ENCODE measurements at places on chromosomes 6 and 20.

- DNase-seq = peak; percentile 22
Observed at GRCh38 chr6:109978174-109979032, at the start of gene GPR6. TSS of gene GPR6 (plus strand) at chr6:109978311. CDS start at chr6:109979113, 802 bp downstream.

DNA sequence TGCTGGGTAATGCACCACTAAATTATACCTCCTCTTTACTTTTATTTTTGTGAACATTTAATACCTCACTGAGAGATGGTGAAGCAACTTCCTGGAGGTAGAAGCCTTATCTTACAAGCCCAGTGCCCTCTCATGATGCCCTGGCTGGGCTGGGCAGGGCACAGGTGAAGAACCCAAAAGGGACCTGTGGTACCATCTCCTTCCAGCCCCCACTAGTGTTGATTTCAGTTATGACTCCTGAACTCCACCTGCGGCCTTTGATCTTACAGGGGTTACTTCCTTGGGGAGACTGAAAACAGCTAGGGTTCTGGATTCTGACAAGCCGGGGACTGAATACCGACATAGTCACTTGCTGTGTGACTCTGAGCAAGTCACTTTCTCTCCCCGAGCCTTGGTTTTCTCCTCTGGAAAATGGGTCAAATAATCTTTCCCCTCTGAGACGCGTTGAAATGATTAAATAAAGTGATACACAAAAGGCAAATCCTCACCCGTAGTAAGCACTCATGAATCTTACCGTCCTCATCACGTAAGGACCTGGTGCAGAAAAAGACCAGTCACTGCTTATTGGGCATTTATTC, 1.2 kb downstream of the SLC13A3 start:
- DNase-seq = no peak

- DNase-seq = no peak
Observed at GRCh38 chr6:43287717-43288679, 10.1 kb upstream of the SLC22A7 start.

- no peak for DNase-seq
Observed at GRCh38 chr6:166173281-166173951, 5.8 kb upstream of the TBXT start.

GRCh38 chr6:90177544-90178383, 118.9 kb downstream of the BACH2 start:
- no peak for DNase-seq

GRCh38 chr6:80094017-80094416, 12.5 kb upstream of the BCKDHB start:
- no peak for DNase-seq

DNA sequence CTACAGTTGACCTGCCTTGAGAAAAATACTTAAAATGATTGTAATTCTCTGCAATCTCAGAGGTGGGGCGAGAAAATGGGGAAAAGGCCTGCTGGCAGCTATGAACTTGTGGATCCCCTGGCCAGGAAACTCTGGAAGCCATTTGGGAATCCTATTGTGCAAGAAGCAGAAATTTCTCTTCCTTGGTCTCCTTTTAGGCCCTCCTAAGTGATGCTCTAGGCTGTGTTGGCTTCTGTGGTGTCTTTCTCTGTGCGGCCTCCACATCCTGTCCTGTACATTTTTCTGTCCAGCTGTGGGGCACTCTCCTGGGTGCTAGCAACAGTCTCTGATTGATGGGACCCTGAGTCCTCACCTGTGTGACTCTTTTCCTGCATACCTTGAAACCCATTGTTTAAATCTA, 290.9 kb downstream of the FARS2 start:
- no peak for DNase-seq

- no peak for DNase-seq
Observed at GRCh38 chr20:40812415-40812925, 123.4 kb upstream of the MAFB start.

GRCh38 chr6:162728706-162729105, 932 bp downstream of the PACRG start:
- no peak for DNase-seq

GRCh38 chr6:131040866-131041265, 22.2 kb downstream of the EPB41L2 start:
- DNase-seq = no peak

DNA sequence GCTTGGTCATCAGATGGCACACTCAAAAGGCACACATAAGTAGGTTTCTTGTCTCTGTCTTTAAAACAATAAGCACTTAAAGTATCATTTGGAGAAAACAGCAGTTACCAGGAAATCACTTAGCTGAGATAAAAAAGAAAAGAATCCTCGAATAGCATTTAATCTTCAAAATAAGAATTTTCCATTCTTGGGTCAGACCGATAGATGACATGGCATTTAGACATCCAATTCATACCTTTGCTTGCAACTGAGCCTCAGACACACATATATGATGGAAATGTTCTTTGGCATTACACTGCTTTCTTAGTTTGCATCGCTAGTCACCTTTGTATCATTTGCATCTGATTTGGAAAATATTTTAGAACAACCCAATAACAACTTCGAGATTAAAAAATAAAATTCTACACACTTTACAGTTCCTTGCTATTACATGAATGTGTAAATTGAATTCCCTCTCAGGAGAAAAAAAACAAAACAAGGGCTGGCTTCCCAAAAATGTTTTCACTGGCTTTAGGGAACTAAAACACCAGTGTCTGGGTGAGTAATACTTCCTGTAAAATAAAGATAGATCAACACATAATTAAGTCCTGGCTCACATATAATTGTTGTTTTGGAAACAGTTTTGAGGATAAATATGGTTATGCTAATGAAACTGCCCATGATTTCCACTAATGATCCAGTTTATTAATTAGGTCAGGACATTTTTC, 1.3 kb upstream of the RNF217 start:
- no peak for DNase-seq

- no peak for DNase-seq
Observed at GRCh38 chr6:43703512-43704429, 16.2 kb upstream of the MRPS18A start.

- DNase-seq = no peak
Observed at GRCh38 chr20:47610247-47610944, 108.7 kb downstream of the NCOA3 start.

- DNase-seq = no peak
Observed at GRCh38 chr20:19688031-19688806, 69.8 kb upstream of the RIN2 start.

- no peak for DNase-seq
Observed at GRCh38 chr20:46367967-46368901, 38.2 kb downstream of the ELMO2 start.

DNA sequence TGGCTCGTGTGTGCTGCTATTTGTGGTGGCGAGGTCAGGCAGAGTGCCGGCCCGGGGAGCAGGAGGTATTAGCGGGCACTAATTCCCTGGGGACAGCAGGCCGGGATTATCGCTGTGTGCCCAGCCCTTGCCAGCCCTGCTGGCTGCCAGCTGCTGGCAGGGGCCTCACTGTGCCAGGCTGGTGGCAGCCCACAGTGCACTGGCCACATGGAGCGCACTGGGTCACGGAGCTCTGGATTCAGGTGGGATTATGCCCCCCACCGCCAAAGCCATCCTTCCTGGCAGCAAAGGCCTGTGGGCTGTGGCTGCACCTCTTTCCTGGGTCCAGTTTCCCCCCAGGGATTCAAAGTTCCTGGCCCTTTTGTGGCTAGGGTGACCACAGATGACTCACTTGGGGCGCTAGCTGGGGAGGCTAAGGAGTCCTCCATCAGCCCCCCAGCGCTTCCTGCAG, 59.7 kb downstream of the YTHDF1 start:
- no peak for DNase-seq

DNA sequence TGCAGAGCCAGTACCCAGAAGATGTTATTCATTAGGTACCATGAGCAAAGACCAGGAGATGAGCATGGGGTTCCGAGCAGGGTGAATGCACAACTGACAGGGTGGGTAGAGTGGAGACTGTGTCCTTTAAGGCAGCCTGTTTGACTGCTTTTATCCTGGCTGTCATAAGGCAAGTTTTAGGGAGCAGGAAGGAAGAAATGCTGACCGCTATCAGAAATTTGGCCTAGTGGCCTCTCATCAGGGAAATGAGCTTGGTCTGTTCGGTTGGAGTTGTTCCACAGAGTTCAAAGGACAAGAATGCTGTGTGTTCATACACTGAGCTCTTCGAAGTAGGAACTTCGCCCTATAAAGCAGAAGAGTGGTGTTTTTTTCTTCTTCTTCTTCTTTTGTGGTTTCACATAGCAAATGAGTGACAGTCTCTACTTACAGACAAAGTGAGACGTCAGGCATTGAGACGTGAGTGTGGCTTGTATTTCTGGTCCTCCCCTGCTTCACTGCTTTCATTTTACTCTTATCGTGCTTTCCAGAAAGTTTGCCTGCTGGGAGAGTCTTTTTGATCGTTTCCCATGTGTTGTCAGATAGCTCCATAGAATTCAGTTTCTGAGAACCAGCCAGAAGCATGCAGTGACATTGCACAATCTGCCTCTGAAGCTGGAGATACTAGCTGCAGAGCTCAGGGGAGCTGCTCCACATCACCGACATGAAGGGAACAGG, at the start of gene CASS4:
TSS of gene CASS4 (plus strand) at position 502 of the 714 bp plus-strand sequence. CDS start at position 701, 199 bp downstream.
- DNase-seq = no peak

DNA sequence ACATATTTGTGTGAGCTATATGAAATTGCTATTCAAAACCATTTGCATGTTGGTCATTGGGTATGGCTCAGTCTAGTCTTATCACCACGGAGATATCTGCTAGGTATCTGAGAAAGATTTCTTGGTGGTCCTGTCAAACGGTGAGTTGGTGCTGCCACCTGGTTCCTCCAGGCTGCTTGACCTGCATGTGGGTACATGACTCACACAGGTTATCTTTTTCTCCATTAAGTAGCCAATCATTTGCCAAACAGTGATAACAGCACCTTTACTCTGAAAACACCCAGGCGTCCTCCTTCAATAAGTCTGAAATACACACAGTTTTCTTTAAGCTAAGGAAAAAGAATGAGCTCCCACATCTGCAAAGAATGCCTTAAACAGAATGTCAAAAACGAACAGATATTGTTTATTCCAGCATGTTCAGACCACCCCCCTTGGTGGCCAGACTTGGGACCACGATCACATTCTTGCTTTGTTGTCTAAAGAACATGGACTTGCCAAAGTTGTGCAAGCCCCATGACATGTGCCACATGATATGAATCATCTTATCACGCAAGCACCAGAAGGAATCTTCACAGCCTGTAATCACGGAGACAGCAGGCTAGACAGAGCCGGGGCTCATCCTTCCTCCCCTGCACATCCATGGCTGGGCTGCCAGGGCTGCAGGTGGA, 200.7 kb upstream of the THBS2 start:
- no peak for DNase-seq

DNA sequence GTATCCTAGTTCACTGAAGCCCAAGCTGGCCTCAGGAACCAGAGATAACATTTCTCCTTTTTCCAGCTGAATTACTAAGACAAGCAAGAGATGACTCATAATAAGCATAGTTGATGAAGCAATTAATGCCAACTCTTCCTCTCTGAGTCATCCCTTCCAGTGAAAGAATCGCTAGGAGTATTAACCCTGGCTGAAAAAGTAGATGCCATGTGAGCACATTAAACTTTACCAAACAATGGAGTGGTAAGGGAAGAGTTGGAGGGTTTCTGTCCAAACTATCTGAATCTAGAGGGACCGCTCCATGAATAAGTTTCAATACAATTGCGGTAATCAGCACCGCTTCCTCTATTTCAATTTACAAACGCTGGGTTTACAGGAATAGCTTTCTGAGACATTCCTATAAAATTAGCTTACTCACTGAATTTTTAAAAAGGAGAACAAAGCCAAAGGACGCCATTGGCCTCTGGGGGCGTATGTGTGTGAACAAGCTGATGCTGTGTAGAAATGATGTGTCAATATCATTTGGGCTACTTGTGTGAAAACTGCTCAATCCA, 48.3 kb downstream of the ATXN1 start:
- DNase-seq = peak; percentile 47

GRCh38 chr6:157462956-157463742, 82.2 kb downstream of the ZDHHC14 start:
- DNase-seq = no peak

DNA sequence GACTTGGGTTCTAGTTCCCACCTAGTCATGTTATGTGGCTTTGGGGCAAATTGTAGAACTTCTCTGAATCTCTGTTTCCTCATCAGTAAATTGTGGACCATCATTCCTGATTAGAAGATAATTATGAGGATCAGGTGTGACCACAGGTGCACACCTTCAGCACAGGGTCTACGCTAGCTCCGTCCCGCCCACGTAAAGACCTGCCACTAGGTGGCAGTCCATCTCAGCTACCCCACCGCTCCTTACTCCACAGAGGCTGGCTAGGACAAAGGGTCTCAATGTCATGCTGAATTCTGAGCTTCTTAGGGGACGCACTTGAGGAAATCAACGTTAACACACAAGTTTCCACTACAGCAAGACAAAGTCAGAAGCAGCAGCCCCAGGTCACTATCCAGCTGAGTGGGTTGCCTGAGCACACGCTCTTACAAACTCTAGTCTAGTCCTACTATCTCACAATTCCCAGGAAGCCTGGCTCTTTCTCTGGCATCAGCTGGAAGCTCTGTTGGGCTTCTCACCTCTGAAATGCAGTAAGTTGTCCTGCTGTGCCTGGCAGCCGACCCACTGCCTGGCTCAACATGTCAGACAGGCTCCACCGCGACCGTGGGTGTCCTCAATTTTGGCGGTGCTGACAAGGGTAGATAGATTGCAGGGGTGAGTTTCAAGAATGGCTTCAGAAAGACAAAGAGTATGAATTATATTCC, 2.0 kb upstream of the PLCG1 start:
- DNase-seq = peak; percentile 15

- DNase-seq = no peak
Observed at GRCh38 chr20:38050686-38051085, 17.1 kb downstream of the RPRD1B start.

DNA sequence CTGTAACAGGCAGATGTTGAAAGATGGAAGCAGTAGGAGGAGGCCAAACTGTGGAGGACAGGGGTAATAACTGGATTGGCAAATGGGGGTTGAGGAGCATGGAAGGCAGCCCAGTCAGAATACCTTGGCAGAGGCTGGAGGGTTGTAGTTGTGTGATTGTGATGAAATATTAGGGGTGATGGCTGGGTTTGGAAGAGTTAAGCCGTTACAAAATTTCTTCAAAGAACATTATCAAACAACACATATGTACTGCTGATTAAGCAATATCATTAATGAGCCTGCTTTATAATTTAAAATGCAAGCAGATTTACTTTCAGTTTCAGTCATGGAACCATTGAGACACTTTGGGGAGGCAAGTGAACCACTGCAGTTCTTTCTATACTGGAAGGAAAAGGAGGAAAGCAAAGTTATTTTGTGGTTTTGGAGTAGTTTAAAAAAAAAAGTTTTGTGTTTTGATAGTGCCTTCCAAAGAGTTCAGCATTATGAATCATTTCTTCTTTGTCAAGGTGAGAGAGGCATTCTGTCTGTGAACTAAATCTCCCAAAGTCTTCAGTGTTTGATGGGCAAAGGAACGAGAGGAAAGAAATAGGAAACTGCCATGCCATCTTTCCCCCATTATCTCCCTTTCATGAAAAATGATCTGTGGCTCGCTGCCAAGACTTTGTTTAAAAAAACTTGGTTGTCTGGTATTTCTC, 20.7 kb downstream of the FOXO3 start:
- DNase-seq = no peak

- no peak for DNase-seq
Observed at GRCh38 chr20:312866-313265, 12.5 kb upstream of the SOX12 start.

- DNase-seq = no peak
Observed at GRCh38 chr6:151869345-151869744, 61.9 kb downstream of the ESR1 start.
